Activated naive CD4-positive, alpha-beta T cell (primary cell): ENCODE measurements at places on chromosomes 12 and 14.
A peak's percentile ranks its signal among the peaks of the same experiment; 100 is the strongest.

GRCh38 chr14:101600891-101601605 lies 39.8 kb downstream of the DIO3 start:
- DNase-seq = no peak

GRCh38 chr12:94230357-94230905 lies 82.1 kb downstream of the PLXNC1 start:
- DNase-seq = no peak

DNA sequence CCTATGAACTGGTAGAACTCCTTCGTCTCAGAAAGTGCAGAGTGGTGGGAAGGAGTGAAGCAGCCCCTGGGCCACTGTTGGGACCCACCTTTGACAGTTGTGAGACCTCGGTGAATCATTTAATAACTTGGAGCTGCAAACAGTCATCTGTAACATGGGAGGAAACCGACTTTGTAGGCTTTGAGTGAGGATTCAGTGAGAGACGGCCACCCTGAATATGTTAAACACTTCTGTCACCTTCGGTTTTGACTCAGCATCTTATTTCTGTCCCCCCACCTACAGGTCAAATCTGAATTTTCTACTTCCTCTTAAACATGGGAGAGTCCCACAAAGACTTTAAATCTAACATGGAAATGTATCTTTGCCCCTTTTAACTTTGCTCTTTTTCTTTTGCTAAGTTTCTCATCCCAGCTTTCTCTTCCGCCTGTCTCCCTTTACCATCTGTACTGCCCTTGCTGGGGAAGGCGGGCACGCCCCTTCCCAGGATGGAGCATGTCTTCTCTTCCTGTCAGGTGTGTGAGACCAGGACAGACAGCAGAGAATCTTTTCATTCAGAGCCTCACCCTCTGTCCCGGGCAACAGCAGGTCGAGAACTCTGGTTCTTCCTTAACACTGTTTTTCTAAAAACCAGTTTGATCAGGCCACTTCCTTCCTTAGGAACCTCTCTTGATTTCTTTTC lies 37.1 kb downstream of the ZC3H14 start:
- DNase-seq = no peak

DNA sequence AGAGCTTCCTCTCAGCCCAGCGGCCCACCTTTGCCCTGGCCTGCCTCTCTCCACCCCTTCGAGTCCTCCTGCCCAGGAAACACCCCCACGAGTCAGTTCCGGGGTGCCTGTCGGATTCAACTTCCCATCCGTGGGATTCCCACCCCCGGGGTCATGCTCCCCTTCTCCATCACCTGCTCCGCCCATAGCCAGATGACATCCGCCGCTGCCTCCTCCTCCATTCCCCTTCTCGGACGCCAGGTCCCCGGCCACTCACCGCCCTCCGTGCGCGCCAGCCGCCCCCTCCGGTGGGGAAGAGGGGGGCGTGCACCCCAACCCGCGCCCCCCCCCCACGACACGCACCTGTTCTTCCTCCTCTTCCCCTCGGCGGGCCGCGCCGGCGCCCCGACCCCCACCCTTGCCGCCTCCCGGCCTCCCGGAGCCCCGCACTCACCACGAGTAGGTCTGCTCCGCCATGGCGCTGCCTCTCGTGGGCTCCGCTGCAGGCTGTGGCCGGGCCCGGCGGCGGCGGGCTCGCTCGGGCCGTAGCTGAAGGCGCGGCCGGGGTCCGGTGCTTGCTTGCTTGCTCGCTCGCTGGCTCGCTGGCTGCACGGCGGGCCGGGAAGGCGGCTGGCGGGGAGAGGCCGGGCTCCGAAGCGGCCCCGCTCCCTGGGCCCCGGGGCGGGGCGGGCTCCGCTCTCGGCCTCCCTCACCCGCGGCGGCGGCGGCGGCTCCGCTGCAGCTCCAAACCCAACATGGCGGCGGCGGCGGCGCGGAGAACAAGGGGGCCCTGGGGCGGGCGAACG lies 554 bp downstream of the SPPL3 start:
- DNase-seq = peak; percentile 23

DNA sequence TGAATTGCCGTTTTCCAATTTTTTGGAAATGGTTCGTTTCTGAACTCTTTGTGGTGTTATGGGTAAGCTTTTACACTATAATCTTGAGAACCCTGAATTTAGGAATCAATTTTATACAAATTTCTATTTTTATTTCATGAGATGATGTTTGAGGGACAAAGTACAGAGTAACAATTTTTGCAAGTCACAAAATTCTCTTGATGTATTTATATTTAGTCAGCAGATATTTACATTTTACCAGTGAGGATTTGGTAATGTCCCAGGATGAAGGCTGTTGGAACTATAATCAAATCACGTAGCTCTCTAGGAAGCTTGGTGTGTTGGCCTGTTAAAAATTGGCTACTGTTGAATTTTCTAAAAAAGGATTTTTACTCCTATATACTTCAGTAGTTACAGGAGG lies 24.2 kb downstream of the GPATCH2L start:
- no peak for DNase-seq

DNA sequence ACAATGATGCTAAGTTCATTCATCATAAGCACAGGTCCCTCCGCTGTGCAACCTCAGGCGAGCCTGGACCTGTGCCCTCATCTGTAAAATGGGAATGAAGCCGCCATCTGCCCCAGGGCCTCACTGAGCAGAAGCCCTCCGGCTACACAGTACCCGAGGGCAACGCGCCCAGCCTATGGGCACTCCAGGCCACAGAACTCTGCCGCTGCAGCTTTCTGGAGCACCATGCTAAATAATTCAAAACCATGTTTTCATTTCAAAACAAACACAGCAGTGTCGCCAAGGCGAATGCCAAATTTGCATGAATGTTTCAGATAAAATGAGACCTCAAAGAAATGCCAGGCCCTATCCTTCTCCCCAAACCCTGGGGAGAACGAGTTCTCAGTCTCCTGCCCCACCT lies 4.0 kb downstream of the NCOR2 start:
- DNase-seq = no peak

DNA sequence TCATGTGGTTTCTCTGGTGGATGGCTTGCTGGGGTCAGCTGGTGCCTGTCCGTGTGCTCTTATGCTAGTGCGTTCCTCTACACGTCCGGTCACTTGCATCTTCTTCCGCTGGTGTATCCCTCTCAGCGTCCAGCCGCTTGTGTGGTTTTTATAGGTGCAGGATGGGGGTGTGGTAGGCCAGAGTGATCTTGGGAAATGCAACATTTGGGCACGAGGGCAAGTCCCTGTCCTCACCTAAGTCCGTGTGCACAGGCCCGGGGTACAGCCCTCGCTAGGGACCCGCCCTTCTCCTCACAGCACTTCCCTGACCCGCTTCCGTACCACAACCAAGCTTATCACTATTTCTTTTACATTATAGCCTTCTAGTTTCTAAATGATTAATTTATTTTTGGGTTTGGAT lies 17.3 kb downstream of the RERGL start:
- no peak for DNase-seq
